ENCODE measurements at places on chromosomes 2 and 18. TPM values are rescaled to one million over a fixed set of nuclear protein-coding genes. Genes with fewer than 3 reads are reported as not detected.

The SLC9A4 gene
- 0.04 TPM for total RNA-seq

The ZNF385B gene
- not detected for total RNA-seq

The C2orf80 gene
- total RNA-seq: not detected

The ZBTB7C gene
- not detected for total RNA-seq

Data from K562 (cell line).